Hippocampal formation (tissue), 2 donors: ENCODE measurements at places on chromosomes 1 and 21.

GRCh38 chr21:37700641-37701202 is 215.5 kb downstream of the KCNJ6 start:
- no peak for DNase-seq

GRCh38 chr1:2091611-2092604 is 41.7 kb downstream of the PRKCZ start:
- DNase-seq, result no peak

DNA sequence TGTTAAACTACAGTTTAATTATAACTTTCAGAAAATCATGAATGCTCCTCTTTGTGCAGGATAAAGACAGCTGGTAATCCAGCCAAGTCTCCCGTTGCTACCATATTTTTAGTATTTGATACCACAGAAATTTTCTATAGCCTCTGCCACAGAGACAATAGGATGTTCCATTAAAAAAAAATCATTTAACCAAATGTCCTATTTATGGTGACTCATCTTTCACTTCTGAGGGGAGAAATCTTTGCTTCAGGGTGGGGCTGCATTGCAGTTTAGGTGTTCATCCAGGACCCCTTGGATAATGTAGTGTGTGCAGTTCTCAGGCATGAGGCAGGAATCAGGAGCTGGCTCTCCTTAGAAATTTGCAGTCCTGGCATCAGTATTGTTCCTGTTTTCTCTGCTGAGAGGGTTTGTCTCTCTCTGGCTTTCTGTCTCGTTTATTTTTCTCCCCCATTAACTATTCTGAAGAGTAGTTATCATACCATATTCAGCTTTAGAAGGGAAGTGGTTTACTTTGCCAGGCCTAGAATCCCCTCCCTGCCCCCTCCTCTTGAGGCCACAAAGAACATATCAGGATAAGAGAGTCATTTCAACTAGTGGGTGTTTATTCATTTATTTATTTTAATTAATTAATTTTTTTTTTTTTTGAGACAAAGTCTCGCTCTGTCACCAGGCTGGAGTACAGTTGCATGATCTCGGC is 3.1 kb downstream of the PRUNE1 start:
- DNase-seq, result no peak

DNA sequence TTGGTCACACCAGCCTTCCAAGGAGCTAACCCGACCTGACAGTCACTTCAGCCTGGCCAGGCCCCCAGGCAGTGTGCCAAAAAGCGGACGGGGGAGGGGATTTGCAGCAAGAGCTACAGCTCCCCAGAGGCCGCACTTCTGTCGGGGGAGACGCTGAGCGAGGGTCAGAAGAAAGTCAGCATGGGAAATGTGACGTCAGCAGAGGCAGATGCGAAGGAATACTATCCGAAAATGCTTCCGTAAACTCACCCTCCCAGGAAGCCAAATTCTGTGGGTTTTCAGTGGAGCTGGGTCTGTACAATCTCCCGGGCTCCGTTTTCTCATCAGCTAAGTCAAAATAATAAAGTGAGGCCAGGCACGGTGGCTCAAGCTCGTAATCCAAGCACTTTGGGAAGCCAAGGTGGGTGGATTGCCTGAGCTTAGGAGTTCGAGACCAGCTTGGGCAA is 28.5 kb upstream of the ECE1 start:
- peak; percentile 19 for DNase-seq

DNA sequence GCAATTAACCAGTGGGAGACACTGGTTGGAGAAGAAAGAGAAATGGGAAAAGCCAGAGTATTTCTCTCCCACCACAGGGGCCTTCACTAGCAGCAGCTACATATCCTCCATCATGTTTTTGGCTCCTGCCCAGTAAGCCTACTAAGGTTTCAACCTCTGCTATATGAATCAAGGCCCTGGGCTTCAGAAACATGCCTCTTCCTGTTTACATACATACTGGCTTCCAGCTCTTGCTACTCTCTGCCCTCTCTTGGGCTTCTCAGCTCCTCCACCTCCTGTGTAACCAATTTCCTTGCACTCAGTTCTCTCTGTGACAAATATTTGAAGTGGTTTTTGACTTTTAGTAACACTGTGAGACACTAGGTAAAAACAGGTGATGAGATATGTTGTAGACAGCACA is 80.8 kb downstream of the LRRC7 start:
- no peak for DNase-seq

GRCh38 chr1:30412241-30413110 is 310.9 kb downstream of the MATN1 start:
- no peak for DNase-seq

GRCh38 chr1:26811057-26811456 is 15.4 kb upstream of the ZDHHC18 start:
- DNase-seq, result no peak

DNA sequence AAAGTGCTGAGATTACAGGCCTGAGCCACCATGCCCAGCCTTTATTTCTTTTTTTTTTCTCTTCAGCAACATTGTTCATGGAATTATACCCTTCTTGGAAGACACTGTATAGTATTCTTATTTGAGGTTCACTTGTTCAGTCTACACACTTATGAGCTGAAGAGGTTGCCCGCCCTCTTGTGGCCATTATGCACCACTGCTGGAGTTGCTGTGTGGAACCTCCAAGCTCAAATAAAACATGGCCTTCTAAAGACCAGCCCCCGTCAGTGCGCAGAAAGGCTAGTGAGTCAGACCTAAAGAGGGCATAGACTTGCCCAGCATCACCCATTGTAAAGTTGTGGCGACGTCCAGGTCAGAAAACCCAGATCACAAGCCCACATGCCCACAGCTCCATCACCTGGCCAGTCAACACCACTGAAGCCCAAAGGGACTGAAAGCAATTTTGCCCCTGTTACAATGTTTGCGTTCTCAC is 20.4 kb downstream of the LURAP1 start:
- DNase-seq, result peak; percentile 92

- no peak for DNase-seq
Measured at GRCh38 chr1:218846181-218846580, 327.5 kb upstream of the LYPLAL1 start.
